GM04504 (cell line): ENCODE measurements at places on chromosomes 7 and 10.

- no peak for DNase-seq
These were observed 56.6 kb upstream of the GDF10 start for GRCh38 chr10:47243356-47243755.

GRCh38 chr7:142616121-142616643 lies 133.1 kb upstream of the PRSS1 start:
- no peak for DNase-seq

DNA sequence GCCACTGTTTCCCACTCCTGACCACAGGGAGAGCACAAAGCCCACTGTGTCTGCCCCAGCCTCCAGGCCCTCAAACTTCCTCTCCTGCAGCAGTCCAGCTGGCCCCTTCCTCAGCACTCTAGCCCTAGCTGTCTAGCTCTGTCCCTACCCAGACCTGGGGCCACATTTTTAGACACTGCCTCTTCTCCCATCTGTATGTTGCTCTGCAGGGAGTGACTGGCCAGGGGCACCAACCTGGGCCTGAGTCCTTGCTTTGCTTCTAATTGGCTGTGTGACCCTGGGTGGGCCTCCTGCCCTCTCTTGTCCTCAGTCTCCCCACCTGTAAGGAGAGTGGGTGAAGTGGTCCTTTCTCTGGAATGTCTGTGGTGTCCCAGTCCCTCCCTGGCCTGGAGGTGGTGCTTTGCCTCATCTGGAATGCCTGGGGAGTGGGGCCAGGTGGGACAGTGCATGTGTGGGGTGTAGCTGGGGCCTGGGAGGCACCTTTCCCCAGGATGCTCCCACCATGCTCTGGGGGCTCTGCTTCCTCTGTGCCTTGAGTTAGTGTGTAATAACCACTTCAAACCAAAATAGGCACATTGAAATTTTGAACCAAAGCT lies 25.1 kb downstream of the AQP1 start:
- no peak for DNase-seq

DNA sequence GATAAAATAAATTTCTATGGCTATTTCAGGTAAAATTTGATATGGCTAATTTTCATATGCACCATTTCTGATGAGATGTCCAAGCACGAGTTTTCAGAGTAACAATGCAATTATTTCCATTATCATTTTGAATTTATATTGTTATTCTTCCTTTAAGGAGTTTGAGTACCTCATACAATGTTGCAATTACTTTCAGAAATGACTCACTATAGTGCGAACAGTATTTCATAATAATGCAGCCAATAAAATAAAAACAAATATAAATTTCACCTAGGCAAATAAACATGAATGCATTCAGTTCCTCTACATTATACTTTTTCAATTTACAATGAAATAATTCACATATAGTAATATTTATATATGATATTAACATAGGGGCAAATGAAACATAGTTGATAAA lies 78.8 kb upstream of the LRRN3 start:
- DNase-seq: no peak

- DNase-seq: no peak
These were observed 181.3 kb downstream of the MAGI2 start for GRCh38 chr7:79272066-79272669.

- no peak for DNase-seq
These were observed 274.4 kb downstream of the THSD7A start for GRCh38 chr7:11557627-11558026.

DNA sequence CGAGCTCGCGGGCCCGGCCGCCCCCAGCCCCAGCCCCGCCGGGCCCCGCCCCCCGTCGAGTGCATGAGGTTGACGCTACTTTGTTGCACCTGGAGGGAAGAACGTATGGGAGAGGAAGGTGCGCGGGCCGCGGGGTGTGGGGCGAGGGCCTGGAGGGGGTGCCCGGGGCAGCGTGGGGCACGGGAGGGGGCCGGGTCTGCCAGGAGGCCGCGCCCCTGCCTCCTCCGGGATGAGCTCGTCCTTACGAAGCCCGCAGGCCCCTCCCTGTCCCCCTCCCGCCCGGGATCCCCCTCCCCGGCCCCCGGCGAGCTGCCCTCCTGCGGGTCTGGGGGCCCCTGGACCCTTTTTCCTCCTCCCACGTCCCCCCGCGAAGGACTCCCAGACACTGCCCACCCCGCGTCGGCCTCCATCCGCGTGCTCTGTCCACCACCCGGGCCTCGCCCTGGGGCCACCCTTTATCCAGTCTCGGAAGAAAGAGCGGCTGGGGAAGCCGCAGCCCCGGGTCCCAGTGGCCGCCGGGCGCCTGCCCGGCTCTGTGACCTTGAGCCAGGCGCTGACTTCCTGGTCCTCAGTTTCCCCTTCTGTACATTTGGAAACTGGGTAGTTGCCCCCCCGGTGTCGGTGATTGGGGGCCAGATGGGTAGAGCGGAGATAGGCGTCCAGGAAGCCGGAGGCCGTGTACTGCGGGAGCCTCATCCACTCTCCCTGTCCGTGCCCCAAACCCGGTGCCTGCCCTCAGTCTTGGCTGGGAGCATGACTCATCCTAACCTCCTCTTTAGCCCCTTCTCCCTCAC lies 521 bp downstream of the LIMK1 start:
- DNase-seq: no peak

DNA sequence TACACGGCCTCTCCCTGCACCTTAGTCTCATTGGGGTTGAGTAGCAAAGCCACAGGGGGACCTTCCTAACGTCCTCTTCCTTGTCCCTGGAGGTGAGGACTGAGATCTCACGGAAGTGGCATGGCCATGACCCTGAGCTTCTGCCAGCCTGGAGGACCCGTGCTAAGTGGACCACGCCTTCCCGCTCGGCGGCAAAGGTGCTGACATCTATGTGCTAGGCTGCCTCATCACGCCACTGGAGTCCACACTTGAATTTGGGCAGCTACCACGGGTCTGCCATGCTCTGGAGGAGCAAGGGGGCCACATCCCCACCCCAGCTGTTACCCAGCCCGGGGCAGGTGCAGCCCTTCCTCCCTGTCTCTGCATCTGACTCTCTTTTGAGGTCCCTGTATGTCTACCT lies 15.3 kb downstream of the GHRHR start:
- no peak for DNase-seq

DNA sequence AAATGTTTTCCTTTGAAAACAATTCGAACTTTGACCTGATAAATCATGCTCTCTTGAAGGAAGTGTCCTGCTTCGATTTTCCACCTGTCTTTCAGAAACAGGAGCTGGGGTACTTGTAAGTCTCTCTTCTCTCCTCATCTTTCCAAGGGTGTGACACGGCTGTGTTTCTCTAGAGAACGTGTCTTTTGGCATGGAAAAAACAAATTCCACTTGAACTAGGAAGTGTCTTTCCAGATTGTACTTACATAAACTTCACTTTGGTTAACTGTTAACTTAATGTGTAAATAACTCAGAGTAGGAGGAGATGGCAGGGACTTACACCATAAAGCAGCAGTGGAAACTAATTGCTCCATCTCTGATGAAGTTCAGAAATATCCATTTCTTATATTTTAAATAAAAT lies 4.2 kb upstream of the CALCR start:
- DNase-seq: no peak

GRCh38 chr7:13742811-13743210 lies 246.7 kb downstream of the ETV1 start:
- DNase-seq: no peak

DNA sequence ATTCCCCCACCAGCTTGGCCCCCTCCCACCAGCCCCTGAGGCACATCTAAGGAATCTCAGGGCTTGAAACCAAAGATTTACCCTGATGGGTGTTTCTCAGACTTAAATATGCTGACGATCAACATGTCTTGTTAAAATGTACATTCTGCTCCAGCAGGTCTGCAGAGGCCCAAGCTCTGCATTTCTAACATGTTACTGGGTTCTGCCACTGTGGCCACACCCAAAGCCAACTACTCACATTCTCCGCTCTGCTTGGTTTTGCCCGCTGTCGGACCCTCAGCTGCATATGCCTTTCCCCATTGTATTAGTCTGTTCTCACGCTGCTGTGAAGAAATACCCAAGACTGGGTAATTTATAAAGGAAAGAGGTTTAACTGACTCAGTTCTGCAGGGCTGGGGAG lies 8.9 kb downstream of the PIP4K2A start:
- no peak for DNase-seq

- no peak for DNase-seq
These were observed 572 bp downstream of the AGK start for GRCh38 chr7:141551782-141552181.

DNA sequence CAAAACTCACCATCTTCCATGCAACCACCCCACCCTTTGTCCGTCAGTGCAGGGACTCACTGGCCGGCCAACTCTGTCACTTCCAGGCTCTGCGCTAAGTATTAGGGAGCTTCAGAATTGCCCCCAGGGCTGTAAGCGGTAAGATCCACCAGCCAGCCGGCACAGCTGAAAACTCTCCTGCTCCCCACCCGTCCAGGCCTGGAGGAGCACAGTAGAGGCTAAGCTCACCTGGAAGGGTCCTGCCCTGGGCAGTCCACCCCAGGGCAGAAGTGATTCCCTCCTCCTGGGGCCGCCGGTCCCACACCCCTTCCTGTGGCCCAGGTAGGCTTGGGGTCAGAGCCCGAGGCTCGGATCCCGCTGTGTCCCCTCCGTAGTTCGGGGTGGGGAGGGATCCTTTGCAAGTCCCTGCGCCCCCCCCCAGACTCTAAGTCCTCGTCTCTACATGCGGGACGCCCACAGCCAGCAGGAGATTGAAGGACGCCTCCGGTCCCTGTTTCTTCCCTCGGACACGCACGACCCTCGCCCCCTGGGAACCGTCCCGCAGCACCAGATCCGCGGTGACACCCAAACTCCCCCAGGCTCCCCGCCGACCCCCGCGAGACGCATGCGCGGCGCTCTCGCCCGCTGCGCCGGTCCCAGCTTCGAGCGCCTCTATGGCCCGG lies 138.9 kb downstream of the ARHGAP22 start:
- no peak for DNase-seq

GRCh38 chr10:90560331-90560730 lies 297.5 kb downstream of the HTR7 start:
- DNase-seq: no peak

DNA sequence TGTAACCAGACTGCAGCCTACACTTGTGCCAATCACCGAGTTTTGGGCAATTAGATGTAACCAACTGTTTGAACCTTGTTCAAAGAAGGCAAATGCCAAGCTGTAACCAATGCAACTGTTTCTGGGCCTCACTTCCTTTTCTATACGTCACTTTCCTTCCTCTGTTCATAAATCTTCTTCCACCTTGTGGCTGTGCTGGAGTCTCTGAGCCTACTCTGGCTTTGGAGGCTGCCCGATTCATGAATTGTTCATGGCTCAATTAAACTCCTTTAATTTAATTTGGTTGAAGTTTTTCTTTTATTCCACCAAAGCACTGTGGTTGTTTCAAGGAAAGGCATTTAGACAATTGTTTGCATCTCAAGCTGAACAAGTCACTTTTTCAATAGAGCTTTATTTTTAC lies 43.5 kb upstream of the UCN3 start:
- DNase-seq: no peak

- DNase-seq: no peak
These were observed 63.3 kb upstream of the PRSS1 start for GRCh38 chr7:142685877-142686508.

DNA sequence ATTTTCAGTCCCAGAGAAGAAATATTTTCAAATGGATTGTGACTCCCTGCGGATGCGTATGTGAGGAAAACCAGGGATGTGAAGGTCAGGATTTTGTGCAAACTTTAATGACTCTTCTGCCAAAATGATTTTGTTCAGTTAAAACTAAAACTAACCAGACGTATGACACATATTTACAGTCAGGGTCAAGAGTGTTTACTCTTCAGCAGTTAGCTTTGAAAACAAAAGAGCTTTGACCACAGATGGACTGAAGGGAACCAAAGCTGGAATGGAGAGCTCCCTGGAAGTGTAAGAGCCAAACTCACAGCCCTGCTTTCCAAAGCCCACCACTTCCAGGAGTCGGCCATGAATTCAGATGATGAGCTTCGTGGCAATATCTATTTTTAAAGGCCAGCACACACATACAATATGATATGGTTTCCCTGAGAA lies 15.5 kb downstream of the SVIL start:
- no peak for DNase-seq

DNA sequence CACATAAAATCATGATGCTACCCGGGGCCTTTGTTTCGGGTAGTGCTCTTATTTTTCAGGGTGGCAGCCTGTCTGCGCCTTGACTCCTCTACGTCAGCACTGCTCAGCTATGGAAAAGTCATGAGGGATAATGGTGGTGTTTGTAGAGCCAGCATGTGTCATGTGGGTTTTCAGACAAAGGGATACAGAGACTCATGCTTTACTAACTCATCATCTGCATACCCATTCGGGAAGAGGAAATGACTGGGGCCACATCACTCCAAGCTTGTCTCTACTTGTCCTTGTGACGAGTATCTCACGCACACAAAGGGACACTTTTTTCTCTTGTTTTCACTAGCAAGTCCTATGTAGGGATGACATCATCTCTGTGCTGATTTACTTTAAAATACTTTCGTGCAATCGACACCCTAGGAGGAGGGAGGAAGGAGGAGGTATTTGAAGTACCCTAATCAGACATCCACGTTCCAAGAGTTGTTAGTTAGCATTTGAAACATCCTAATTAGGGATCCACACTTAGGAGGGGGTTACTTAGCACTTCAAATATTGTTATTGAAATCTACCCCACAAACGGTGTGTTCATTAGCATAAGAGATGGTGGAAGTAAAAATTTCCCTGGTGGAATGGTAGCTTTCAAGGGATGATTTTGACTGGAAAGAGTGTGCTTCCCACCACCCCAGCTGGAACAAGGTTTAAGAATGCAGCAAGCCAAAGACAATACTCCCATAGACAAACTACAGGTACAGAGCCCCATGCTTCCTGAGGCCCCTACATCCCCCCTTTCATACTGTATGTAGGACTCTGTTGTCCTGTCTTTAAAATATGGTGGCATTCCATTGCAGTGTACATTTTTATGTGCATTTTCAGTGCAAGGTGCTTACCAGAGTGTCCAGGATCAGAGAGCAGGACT lies 52.0 kb downstream of the THNSL1 start:
- no peak for DNase-seq

DNA sequence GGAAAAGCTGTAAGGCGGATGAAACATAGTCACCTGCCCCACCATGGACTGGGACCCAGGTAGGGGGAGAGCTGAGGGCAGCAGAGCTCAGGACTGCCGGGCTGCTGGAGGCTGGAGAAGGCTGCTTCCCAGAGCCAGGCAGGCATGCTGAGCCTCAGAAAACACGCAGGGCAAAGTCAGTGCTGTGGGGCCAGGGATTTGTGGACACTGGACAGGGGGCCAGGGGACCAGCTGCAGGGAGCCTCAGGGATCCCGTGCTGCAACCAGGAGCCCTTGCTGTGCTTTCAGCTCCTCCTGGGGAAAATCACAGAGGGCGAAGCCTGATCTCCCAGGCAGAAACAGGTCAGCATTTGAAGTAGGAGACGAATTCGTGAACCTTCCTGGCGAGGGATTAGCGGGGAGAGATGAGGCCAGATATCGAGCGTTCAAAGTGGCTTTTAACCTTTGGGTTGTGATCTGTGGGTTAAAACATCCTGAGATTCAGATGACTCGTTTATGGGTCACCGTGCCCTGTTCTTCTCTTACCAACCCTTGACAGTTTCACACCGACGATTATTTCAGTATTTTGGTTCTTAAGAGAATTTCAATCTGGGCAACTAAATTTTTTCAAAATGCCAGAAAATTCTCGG lies 85.6 kb upstream of the SHH start:
- DNase-seq: no peak

- DNase-seq: no peak
These were observed 103.7 kb upstream of the FZD8 start for GRCh38 chr10:35745617-35746403.

GRCh38 chr7:152636441-152636840 lies 39.5 kb downstream of the XRCC2 start:
- no peak for DNase-seq
